Foreskin fibroblast (primary cell): ENCODE measurements at places on chromosomes 3 and 15.
A peak's percentile ranks its signal among the peaks of the same experiment; 100 is the strongest.

DNA sequence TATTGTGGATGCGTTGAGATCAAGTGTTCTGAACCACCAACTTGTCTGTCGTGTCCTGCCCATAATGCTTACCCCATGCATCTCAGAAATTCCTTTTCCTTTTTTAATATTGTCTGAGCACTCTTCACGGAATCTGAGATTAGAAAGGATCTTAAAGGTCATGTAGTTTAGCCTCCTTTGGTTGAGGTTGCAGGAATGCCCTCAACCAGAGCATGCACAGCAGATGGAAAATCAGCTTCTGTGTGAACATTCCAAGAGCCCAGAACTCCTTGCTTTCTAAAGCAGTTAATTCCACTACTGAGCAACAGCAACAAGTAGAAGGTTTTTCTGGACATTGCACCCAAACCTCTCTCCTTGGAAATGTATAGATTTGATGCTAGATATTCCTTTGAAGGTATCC lies 153.7 kb downstream of the TPRG1 start:
- DNase-seq = no peak

- no peak for DNase-seq
Measured at GRCh38 chr15:94237903-94238302, 6.5 kb downstream of the MCTP2 start.

GRCh38 chr3:14935592-14936345 lies 11.6 kb upstream of the NR2C2 start:
- no peak for DNase-seq

GRCh38 chr3:43870120-43870519 lies 179.4 kb downstream of the ABHD5 start:
- DNase-seq = peak; percentile 59

GRCh38 chr3:20054549-20054987 lies 14.3 kb downstream of the KAT2B start:
- peak; percentile 94 for DNase-seq

DNA sequence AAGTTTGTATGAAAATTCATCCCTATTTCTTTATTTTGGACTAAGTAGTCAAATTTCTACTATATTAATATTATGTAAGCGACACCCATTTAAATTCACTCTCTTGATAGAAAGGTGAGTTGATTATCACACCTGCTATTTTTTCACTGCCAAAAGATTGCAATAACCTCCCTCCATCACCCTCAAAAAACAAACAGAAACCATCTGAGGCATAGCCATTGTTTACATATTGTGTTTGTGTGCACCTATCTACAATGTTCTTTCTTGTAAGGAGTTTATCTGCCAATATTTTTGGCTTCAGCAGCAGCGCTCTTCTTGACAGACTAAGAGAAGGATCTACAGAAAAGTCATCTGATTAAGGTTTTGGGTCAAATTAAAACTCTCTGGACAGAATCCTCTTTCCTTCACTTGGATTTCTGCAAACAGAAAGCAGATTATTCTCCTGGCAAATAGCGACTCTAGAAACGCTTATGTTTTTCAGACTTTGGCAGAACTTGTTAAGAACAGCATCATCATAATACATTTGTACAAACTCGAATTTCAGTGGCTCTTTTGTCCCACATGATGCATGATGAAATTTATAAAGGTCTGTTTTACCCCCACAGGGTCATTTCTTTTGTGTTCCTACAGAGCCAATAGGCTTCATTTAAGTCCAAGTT lies 48.6 kb downstream of the KCNMB2 start:
- no peak for DNase-seq

- no peak for DNase-seq
Measured at GRCh38 chr3:36923981-36924743, 20.7 kb downstream of the TRANK1 start.

DNA sequence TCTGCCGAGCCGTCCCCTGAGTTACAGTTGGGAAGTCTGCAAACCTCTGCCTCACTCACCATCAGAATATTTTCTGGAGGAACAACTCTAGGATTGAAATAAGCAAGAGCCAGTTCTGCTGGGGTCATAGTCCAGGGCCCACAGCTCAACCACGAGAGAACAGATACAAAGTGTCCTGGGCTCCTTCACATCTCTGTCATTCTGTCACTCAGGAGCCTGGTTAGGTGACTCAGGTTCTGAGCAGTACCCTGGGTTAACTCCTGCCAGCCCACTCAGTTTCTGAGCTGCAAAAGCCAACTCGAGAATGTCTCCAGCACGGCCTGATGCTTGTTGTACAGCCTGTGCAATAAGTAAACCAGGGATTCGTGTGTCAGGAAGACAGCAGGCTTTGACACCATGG lies 155.7 kb downstream of the SLCO3A1 start:
- DNase-seq = no peak

- no peak for DNase-seq
Measured at GRCh38 chr15:62430056-62430455, 265.0 kb upstream of the C2CD4B start.

GRCh38 chr3:66435989-66436388 lies 64.8 kb downstream of the LRIG1 start:
- DNase-seq = no peak

GRCh38 chr3:150082898-150083654 lies 112.4 kb upstream of the PFN2 start:
- no peak for DNase-seq

- no peak for DNase-seq
Measured at GRCh38 chr3:177057768-177058167, 139.5 kb downstream of the TBL1XR1 start.

- DNase-seq = peak; percentile 71
Measured at GRCh38 chr3:28972921-28973320, 307.9 kb upstream of the RBMS3 start.

DNA sequence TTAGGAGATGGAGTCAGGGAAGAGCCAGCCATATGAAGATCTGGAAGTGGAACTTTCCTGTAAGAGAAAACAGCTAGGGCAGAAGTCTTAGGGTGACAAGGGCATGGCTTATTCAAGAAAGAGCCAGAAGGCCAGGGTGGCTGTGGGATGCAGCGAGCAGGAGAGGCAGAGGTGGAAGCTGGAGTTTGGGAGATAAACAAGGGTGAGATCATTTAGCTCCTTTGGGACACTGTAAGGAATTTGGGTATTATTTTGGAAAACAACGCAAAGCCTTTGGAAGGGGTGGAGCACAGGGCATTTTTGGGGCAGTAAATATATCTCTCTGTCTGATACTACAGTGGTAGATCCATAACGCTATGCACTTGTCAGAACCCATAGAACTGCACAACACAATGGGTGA lies 5.0 kb upstream of the IL16 start:
- DNase-seq = no peak

GRCh38 chr3:118772547-118773011 lies 262.1 kb downstream of the IGSF11 start:
- no peak for DNase-seq

- DNase-seq = no peak
Measured at GRCh38 chr3:124413989-124414598, 316.2 kb upstream of the UMPS start.

DNA sequence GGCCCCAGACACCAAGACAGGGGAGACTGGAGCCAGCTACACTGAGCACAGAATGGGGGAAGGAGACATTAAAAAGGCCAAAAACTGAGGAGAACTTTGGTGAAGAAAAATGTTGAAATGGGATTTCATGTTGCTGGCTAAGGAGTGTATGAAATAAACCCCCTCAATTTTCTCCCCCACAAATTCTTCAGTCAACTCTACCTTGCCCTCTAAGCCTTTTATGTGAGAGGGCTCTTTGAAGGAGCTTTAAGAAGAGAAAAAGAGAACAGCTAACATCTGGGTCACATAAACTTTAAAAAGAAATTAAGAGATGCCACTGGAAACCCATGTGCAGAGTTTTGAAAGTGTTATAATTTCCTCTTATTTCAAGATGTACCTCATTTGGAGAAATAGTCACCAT lies 88.6 kb downstream of the ATP8B4 start:
- DNase-seq = no peak

GRCh38 chr15:90419206-90419605 lies 31.2 kb downstream of the IQGAP1 start:
- DNase-seq = no peak

DNA sequence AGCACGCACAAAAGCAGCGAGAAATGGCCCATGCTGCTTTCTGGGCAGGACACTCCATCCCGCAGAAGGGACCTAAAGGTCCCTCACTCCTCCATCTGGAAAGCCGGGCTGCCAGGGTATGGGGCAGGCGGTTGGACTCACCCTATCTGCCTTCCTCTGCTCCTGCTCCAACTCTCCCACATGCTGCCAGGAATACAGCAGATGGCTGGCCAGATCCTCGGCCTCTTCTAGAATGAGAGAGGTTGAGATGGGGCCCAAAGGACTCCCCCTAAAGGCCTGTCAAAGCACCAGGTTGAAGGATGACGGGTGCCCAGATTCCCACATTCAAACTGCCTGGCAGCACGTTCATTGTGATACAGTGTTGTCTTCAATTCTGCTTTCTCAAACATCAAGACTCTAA lies 85.1 kb upstream of the C2CD4B start:
- DNase-seq = no peak

DNA sequence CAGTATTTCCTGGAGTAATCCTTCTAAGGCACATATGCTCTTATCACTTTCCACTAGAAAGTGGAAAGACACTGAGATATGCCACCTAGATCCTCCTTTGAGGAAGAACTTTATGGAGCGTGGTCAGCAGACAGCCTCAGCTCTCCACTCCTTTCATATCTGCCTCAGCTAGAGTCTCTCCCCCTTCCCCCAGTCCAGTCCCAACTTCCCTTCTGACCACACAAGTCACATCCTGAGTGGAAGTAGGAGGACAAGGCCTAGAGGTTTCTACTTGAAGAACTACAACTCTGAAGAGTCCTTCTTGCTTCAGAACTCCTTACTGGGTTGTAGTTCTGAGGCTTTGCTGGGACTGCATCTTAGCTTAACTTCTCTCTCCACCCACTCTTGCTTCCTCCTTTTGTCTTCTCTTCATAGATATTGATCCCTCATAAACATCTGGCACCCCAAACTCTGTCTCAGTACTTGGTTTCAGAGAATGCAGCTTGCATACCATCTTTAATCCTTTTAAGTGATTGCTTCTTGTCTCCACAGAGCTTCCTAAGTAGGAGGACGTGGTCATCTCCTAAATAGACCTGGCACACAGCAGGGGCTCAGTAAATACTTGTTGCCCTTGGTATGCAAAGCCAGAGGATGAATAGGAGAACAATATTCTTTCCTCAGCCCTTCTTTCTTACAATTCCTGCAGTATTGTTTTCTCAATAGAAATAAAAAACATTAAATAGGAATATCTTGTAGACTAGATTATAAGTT lies 109.6 kb downstream of the OXSM start:
- DNase-seq = no peak

DNA sequence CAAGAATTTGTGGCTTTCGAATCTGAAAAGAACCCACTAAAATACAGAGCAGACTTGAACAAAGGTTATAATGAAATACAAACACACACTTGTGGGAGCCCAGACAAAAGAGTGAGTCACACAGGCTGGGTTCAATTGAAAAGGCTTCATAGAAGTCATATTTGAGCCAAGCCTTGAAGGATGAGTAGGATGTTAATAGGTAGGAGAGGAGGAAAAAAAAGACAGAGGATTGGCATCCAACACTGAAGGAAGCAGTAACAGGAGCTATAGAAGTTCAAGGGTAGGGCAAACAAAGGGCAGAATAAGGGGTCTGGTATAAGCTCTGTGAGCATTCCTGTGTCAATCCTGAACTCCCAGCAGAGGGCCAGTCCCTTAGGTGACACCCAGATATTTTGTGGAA lies 325.4 kb downstream of the FOXP1 start:
- peak; percentile 85 for DNase-seq

- no peak for DNase-seq
Measured at GRCh38 chr15:101494251-101494796, 4.8 kb upstream of the PCSK6 start.

DNA sequence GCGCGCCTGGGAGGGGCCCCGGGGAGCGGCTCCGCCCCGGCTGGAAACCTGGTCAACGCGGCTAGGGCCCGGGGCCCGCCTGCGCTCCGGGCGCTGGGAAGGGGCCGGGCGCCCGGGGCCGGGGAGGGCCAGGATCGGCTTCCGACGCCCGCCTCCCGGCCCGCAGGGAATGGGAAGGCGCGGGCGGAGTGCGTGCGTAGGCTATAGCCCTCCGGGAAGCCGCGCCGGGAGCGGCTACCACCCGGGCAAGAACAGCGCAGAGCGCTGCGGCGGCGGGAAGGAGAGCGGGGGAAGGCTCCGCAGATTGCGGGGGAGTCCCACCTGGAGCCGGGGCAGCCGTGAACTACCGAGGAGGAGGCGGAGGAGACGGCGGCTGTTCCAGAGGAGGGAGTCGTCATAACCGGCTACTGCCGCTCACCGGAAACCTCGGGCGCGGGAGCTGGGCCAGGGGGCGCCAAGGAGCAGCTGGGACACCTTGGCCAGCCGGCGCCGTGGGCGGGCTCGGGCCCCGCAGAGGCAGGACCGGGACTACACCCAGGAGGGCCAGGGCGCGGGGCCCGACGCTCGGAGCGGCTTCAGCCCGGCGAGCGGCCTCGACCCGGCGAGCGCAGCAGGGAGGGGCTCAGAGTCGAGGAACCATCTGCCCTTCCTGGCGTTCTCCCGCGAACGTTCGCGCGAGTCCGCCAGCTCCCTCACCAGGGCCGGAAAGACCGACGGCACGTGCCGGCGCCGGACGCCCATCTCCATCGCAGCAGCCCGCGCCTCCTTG lies at the start of gene EOGT:
TSS of gene EOGT (minus strand) at position 432 of the 769 bp plus-strand sequence. CDS start 3,838 bp downstream, outside the sequence.
- DNase-seq = peak; percentile 96

- no peak for DNase-seq
Measured at GRCh38 chr3:151638555-151639417, 94.9 kb upstream of the AADACL2 start.

DNA sequence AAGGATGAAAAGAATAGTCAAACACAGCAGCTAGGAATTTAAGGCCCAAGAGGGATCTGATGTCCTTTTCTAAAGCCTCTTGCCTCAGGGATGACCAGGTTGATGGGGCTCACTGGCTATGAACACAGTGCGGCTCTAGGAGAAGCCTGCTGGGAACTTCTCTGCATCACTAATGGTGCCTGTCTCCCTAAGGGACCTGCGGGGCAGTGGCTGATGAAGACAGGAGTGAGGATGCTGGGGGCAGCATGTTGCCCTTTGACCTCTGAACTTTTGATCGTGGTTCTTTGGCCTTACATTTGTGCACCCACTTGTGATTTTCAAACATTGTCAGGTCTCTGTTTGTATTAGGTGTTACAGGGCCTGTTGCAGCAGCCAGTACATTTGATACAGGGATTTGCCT lies 64.9 kb upstream of the KLHL25 start:
- DNase-seq = no peak

DNA sequence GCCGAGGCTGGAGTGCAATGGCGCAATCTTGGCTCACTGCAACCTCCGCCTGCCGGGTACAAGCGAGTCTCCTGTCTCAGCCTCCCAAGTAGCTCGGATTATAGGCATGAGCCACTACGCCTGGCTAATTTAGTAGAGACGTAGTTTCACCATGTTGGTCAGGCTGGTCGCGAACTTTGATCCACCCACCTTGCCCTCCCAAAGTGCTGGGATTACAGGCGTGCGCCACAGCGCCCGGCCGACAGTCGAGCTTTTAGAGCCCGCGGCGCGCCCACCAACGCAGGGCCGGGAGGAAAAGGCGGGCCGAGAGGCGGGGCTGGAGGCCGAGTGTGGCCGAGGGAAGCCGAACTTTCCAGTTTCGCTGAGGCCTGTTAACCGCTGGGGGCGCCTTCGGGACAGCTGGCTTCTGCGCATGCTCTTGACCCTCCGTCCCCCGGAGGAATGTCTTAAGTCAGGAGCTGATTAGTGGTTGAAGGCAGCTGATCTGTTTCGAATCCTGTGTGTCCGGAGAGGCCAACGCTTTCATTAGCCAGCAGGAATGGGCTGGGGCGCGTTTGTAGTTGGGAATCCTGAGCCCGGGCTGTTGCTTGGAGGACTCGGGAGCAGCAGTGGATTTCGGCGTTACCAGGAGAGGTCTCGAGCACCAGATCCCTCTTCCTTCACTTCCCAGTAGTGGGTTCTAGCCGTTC lies 10.0 kb downstream of the RPLP1 start:
- DNase-seq = peak; percentile 99
